ENCODE measurements at places on chromosomes 16 and 17. TPM values are rescaled to one million over a fixed set of nuclear protein-coding genes. Genes with fewer than 3 reads are reported as not detected.

SLC52A1 gene
- not detected for total RNA-seq

VWA3A gene
- under 0.01 TPM for total RNA-seq

SEPTIN12 gene
- total RNA-seq, result not detected

MEFV gene
- total RNA-seq, result 0.52 TPM

Data from skeletal muscle tissue (tissue), 5 donors.